Thyroid gland (tissue), 4 donors: ENCODE measurements at places on chromosomes 4 and X. TPM values are rescaled to one million over a fixed set of nuclear protein-coding genes. Genes with fewer than 3 reads are reported as not detected.

LGI2 gene
- 2.8 TPM for total RNA-seq

DNA sequence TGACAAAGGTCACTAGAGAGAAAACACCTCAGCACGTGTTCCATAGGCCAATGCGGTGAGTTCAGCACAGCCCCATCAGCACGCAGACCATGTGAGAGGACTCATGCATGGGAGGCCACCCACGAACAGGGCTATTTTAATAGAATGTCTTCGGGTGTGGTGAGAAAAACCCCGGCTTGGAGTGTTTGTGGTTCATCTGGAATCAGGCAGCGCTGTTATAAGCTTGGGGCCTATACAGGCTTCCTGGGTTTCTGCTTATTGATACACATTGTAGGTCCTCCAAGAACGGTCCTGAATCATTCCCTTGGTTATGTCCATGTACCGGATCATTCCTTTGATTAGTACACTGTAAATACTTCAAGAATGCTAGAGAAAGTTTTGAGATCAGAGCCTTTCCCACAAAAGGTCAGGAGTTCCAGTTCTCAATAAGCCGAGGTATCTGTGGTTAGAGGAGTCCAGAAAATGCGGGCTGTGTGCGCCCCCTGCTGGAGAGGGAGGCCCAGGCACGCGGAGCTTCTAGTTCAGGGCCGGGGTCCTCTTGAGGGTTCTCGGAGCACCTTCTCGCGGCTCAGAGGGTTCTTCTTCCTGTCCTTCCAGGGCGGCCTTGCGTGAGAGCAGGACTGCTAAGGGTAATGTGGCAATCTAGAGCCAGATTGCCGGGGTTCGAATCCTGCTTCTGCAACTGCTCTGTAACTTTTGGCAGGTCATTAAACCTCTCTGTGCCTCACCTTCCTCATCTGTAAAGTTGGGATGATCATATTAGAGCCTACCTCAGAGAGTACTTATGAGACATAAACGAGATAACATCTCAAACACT lies 51.8 kb downstream of the TLR10 start:
- no peaks in the 10 kb centered on the region for H3K27me3 ChIP-seq
- no peak overlapping the region for H3K27ac ChIP-seq
- peak; percentile 82 for DNase-seq
- H3K4me3 ChIP-seq: no peak overlapping the region
- peaks cover 27% of the 10 kb centered on the region for H3K4me1 ChIP-seq

PLAC8 gene
- 3.7 TPM for total RNA-seq

- H3K27me3 ChIP-seq: no peaks in the 10 kb centered on the region
- no peaks in the 10 kb centered on the region for H3K4me1 ChIP-seq
- H3K27ac ChIP-seq: no peak overlapping the region
- H3K36me3 ChIP-seq: no peaks in the 10 kb centered on the region
- no peak for DNase-seq
These were observed 56.7 kb downstream of the ANK2 start for GRCh38 chr4:113106108-113106507.

DNA sequence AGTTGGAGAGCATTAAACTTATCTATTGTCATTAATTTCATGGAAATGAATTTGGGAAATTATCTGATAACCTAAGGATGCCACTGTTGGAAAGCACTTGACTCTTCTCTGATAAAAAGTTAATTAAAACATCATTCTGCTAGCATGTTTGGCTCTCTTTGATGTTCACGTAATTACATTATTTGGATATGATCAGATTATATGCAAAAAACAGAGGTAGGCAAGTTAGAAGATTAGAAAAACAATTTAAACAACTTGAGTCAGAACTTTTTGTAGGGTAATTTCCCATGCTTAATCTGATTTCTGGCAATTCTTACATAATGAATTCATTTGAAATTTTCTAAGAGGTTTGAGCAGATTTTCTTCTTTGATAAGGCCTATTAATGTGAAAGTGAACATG lies 882.9 kb downstream of the TRAM1L1 start:
- no peaks in the 10 kb centered on the region for H3K4me1 ChIP-seq
- no peak overlapping the region for H3K27ac ChIP-seq
- DNase-seq: no peak
- no peaks in the 10 kb centered on the region for H3K27me3 ChIP-seq
- H3K36me3 ChIP-seq: no peaks in the 10 kb centered on the region

DNA sequence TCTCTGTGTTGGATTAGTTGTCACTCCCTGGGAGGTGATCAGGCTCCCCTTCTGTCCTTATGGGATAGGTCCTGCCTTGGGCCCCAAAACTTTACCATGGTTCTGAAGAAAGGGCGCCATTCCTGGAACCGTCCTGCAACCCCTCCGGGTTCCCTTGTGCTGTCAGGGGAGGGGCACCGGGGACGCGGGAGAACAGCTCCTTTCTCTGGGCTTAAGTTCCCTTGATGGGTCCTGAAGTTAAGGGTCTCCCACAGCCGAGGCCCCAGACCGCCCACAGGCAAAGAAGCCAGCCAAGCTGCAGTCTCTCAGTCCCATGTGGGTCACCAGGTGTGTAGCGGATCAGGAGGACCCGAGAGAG lies 44.8 kb downstream of the UGT2A3 start:
- H3K36me3 ChIP-seq: no peaks in the 10 kb centered on the region
- H3K27me3 ChIP-seq: no peaks in the 10 kb centered on the region
- peaks cover 22% of the 10 kb centered on the region for H3K4me1 ChIP-seq
- H3K4me3 ChIP-seq: no peak overlapping the region

DNA sequence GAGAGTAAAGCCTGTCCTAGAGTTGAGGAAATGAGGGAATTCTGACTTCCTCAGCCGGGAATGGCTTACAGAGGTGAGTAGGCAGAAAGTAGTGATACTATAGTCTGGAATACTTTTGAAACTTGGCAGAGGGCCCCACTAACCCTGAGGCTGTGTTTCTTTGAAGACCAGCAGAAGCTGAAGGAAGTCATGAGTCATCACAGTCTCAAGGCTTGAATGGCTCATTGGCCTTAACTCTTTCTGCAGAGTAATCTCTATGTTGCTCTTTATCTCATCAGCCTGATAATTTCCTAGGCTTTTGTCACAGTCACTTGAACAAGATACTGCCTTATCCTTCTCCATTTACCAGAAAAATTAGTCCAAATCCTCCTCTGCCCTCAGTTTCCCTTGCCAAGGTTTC lies 80.8 kb downstream of the ANKRD50 start:
- H3K27me3 ChIP-seq: no peaks in the 10 kb centered on the region
- peak overlapping the region; percentile 50 for H3K27ac ChIP-seq
- H3K4me3 ChIP-seq: no peak overlapping the region
- H3K36me3 ChIP-seq: no peaks in the 10 kb centered on the region

CXorf49 gene
- not detected for total RNA-seq

GRCh38 chr4:150722908-150723362 lies 141.0 kb downstream of the MAB21L2 start:
- H3K4me3 ChIP-seq: no peak overlapping the region
- H3K4me1 ChIP-seq: peaks cover 11% of the 10 kb centered on the region
- H3K36me3 ChIP-seq: no peaks in the 10 kb centered on the region
- peak overlapping the region; percentile 57 for H3K27ac ChIP-seq
- H3K27me3 ChIP-seq: no peaks in the 10 kb centered on the region

DOK7 gene
- total RNA-seq: 2.7 TPM

GPC4 gene
- 9.8 TPM for total RNA-seq

DNA sequence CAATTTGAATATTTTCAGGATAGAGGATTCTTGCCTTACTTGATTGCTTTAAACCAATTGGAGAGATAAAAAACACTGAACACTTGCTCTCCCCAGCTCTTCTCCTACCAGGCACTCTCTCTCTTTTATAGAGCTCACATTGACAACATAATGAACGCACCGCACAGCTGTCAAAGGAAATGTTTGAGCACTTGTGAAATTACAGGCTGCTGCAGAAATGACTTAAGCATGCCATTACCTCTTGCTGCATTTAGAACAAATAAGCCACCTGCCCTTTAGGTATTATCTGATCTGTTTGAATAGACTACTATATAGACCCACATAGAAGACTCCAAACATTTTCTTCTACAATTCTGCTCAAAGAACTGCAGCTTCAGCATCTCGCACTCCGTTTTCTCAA lies 227.7 kb downstream of the C4orf33 start:
- no peaks in the 10 kb centered on the region for H3K27me3 ChIP-seq
- H3K4me1 ChIP-seq: no peaks in the 10 kb centered on the region
- H3K36me3 ChIP-seq: no peaks in the 10 kb centered on the region
- no peak overlapping the region for H3K27ac ChIP-seq
- DNase-seq: no peak

- no peak for DNase-seq
- no peak overlapping the region for H3K4me3 ChIP-seq
- H3K27ac ChIP-seq: no peak overlapping the region
- H3K4me1 ChIP-seq: no peaks in the 10 kb centered on the region
These were observed 23.2 kb upstream of the SMIM20 start for GRCh38 chr4:25890571-25891485.

DNA sequence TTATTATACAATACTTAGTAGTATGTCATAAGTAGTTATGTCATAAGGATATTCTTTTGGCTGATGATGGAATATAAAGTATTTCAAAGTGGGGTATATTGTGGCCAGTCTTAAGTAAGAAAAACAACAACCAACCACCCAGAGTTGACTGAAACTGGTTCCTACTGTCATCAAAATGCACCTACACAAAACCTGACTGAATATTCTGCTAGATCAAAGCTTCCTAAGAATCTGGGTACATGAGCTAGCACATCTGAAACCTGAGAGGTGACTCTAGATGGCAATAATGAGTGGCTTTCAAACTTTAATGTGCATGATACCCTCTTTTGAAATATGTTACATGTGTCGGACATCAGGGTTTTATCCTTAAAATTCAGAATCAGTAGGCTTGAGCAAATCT lies 60.4 kb downstream of the REELD1 start:
- H3K4me3 ChIP-seq: no peak overlapping the region
- no peak overlapping the region for H3K27ac ChIP-seq
- H3K4me1 ChIP-seq: no peaks in the 10 kb centered on the region
- DNase-seq: no peak
- H3K36me3 ChIP-seq: no peaks in the 10 kb centered on the region
- H3K27me3 ChIP-seq: no peaks in the 10 kb centered on the region

MAOB gene
- total RNA-seq: 3.9 TPM

FHL1 gene
- total RNA-seq: 223 TPM

DNA sequence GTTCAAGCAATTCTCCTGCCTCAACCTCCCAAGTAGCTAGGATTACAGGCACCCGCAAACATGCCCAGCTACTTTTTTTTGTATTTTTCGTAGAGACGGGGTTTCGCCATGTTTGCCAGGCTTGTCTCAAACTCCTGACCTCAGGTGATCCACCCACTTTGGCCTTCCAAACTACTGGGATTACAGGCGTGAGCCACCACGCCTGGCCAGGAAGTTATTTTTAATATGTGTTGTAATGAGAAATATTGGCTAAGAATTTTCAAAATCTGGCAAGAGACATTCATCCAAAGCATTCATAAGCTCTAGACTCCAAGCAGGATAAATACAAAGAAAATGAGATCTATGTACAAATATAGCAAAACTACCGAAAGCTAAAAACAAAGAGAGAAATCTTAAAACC lies 18.0 kb upstream of the METAP1 start:
- DNase-seq: no peak
- no peak overlapping the region for H3K27ac ChIP-seq
- H3K36me3 ChIP-seq: no peaks in the 10 kb centered on the region

- no peaks in the 10 kb centered on the region for H3K27me3 ChIP-seq
- H3K4me1 ChIP-seq: peaks cover 4% of the 10 kb centered on the region
- no peak overlapping the region for H3K4me3 ChIP-seq
- no peaks in the 10 kb centered on the region for H3K36me3 ChIP-seq
- H3K27ac ChIP-seq: no peak overlapping the region
These were observed 996.3 kb downstream of the FSTL5 start for GRCh38 chr4:161167539-161167938.

DNA sequence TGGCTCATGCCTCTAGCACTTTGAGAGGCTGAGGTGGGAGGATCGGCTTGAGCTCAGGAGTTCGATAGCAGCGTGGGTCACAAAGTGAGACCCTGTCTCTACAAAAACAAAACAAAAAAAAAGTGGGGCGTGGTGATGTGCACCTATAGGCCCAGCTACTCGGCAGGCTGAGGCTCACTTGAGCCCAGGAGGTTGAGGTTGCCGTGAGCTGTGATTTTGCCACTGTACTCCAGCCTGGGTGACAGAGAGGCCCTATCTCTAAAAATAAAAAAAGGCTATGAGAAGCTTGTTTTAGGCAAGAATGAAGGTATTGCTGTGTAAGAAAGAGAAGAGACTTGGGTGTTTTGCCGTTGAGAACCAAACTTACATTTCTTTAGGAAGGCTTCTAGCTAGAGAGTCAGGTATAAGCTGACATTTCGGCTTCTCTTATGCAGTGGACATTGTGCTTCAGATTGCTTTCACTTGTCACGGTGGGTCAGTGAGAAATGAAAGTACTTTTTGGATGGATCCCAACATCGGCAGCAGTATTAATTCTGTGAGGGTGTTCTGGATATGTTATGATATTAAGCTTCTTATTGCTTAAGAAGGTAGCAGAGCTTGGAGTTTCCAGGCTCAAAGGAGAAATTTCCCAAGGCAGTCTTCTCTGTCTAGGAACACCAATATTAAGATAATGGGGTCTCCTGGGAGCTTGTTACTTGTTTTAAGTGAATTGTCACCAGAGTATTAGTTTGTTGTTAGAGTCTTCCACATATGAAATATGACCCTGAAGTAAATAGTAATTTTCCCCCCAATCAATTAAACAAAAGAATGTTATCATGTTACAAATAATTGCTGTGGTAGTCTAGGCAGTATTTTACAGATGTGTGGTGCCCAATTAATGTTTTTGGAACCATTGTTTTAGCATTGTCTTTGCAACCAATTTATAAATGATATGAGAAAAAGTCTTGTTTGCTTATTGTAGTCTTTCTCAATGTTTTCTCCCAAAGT lies 17.6 kb downstream of the TMEM131L start:
- DNase-seq: no peak
- no peaks in the 10 kb centered on the region for H3K27me3 ChIP-seq
- H3K4me3 ChIP-seq: peak overlapping the region; percentile 13
- peaks cover 18% of the 10 kb centered on the region for H3K4me1 ChIP-seq
- H3K27ac ChIP-seq: peak overlapping the region; percentile 74
- no peaks in the 10 kb centered on the region for H3K36me3 ChIP-seq

- H3K36me3 ChIP-seq: no peaks in the 10 kb centered on the region
- H3K4me3 ChIP-seq: no peak overlapping the region
- peaks cover 19% of the 10 kb centered on the region for H3K4me1 ChIP-seq
- no peaks in the 10 kb centered on the region for H3K27me3 ChIP-seq
These were observed 9.6 kb downstream of the HAUS7 start for GRCh38 chrX:153460826-153461225.

DNA sequence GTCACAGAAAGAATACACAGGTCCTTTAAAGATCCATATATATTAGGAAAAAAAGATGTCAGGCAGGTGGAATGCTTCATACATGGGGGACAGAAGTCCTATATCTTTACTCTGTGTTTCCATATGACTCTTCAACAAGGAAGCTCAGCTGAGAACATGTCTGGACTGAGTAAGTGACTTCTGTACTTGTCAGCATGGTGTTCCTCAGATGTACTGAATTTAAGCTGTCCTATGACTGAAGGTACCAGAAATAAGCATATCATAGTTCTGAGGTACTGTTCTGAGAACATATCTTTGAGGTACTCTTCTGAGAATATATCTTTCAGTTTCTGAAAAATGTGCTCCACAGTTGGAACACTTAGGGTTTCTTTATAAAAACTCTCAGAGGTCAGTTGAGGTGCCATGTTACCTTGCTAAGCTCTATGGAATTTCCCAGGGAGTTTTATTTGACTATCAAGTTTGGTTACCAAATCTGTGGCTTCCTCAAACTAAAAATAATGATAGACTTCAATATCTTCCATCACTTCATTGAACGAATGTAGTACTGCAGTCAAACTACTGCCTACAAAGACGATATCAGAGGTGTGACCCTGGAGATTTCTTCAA lies 597.2 kb upstream of the GNPDA2 start:
- no peaks in the 10 kb centered on the region for H3K4me1 ChIP-seq
- H3K36me3 ChIP-seq: no peaks in the 10 kb centered on the region
- H3K27ac ChIP-seq: no peak overlapping the region

GRCh38 chrX:119880552-119881437 lies 9.2 kb downstream of the NDUFA1 start:
- H3K36me3 ChIP-seq: no peaks in the 10 kb centered on the region
- H3K4me3 ChIP-seq: no peak overlapping the region
- no peak overlapping the region for H3K27ac ChIP-seq
